Immature natural killer cell (primary cell): ENCODE measurements at places on chromosomes 7 and 10. TPM values are rescaled to one million over a fixed set of nuclear protein-coding genes. Genes with fewer than 3 reads are reported as not detected.
A peak's percentile ranks its signal among the peaks of the same experiment; 100 is the strongest.

The DHX32 gene
- polyA plus RNA-seq = 28.8 TPM

DNA sequence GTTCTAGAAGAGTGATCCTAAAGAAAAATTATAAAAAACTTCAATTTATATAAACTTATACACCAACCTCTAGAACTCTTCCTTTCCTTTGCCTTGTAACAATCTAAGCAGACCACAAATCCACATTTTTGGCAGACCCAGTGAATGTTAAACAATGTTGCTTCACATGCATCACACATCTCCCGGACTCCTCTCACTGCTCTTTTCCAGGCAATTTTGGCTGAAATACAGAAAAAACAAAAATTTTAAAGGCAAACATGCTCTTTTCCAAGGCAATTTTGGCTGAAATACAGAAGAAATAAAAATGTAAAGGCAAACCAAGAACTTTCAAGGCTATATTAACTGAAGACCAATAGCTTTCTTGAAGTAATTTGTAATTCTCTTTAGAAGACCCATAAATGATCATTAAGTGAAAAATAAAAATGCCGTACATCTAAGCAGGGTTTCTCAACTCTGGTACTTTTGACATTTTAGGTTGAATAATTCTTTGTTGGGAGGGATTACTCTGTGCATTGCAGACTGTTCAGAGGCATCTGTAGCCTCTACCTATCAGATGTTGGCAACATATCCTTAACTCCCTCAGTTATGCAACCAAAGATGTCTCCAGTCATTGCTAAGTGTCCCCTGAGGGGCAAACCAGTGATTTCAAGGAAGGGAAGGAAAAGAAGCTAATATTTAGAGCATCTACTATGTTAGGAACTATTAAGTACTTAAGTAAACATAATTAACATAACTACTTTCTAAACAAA, 64.4 kb downstream of the NRBF2 start:
- DNase-seq = no peak

- DNase-seq = peak; percentile 32
Observed at GRCh38 chr7:139108266-139109187, 993 bp downstream of the ZC3HAV1 start.

- DNase-seq = no peak
Observed at GRCh38 chr10:1402816-1403507, 334.4 kb downstream of the ADARB2 start.

- DNase-seq = no peak
Observed at GRCh38 chr7:118109607-118110006, 74.4 kb upstream of the LSM8 start.

DNA sequence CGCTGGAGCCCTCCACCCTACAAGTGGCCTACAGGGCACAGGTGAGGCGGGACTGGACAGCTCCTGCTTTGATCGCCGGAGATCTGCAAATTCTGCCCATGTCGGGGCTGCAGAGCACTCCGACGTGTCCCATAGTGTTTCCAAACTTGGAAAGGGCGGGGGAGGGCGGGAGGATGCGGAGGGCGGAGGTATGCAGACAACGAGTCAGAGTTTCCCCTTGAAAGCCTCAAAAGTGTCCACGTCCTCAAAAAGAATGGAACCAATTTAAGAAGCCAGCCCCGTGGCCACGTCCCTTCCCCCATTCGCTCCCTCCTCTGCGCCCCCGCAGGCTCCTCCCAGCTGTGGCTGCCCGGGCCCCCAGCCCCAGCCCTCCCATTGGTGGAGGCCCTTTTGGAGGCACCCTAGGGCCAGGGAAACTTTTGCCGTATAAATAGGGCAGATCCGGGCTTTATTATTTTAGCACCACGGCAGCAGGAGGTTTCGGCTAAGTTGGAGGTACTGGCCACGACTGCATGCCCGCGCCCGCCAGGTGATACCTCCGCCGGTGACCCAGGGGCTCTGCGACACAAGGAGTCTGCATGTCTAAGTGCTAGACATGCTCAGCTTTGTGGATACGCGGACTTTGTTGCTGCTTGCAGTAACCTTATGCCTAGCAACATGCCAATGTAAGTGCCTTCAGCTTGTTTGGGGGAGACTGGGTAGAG, at the start of gene COL1A2:
Gene COL1A2, plus strand, starts transcription at position 459 of the 704 bp plus-strand sequence. Its CDS starts 137 bp downstream, at position 596.
- DNase-seq = no peak

DNA sequence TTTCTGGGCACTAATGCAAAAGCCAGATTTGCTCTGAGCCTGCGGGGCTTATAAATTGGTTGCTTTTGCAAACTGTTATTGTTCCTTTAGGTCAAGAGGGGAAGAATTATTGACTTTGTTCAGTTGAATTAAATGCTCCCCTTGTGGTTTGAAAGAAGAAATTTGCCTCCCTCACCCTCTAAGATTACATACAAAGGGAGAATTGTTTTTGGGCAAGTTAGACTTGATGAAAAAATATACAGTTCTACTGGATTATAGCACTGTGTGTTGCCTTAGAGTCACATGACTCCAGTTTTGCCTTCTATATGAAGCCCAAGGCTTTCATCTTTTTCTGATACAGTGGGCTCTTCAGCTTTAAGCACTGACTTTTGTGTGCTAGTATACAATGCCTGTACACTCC, 1265.8 kb upstream of the LRRTM3 start:
- no peak for DNase-seq

DNA sequence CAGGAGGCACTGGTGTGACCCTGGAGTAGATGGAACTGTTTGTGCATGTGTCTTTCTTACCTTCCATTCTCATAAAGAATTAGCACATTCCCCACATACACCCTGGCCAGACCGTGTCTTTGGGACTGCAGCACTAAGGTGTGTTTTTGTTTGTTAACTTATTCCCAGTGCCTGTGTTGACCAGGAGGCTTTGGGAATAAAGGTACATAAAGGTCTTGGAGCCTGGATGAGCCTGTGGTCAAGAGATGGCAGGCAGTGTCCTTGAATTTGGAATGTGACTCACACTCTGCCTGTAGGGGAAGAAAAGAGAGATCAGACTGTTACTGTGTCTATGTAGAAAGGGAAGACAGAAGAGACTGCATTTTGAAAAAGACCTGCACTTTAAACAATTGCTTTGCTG, 137.6 kb downstream of the LYZL1 start:
- no peak for DNase-seq
